GM18507 (cell line): ENCODE measurements at places on chromosomes 4 and X.

GRCh38 chrX:4397471-4397870 lies 684.0 kb upstream of the PRKX start:
- DNase-seq: no peak

GRCh38 chrX:10582945-10583344 lies 37.4 kb downstream of the MID1 start:
- no peak for DNase-seq

- no peak for DNase-seq
Measured at GRCh38 chr4:138021139-138021830, 220.9 kb downstream of the SLC7A11 start.

- DNase-seq: no peak
Measured at GRCh38 chr4:86560447-86560846, 33.7 kb upstream of the PTPN13 start.

DNA sequence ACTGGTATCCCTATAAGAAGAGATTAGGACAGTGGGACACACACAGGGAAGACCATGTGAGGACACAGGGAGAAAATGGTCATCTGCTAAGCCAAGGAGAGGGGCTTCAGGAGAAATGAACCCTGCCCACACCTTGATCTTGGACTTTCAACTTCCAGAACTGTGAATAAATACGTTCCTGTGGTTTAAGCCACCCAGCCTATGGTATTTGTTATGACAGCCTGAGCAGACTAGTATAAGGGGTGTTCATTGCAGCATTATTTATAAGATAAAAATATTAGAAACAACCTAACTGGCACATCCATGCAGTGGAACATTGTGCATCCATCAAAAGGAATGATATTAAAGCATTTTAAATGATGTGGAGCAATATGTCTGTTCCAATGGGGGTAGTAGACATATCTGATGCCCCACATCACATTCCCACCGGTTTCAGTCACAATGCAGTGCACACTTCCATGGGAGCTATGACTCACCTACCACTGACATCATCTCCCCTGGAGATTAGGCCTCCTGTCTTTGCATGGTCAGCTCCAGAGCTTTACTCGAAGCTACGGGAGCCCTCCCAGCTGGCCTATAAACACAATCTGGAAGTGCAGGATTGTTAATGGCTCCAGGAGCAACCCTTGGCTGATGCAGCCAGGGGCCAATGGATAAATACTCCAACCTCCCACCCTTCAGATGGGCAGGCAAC lies 38.9 kb upstream of the MAMLD1 start:
- no peak for DNase-seq

- DNase-seq: no peak
Measured at GRCh38 chr4:34280131-34280530, 1964.2 kb downstream of the ARAP2 start.

- no peak for DNase-seq
Measured at GRCh38 chr4:113636877-113637276, 124.7 kb downstream of the CAMK2D start.

- DNase-seq: no peak
Measured at GRCh38 chr4:189237340-189237739, 703.3 kb upstream of the FRG1 start.

GRCh38 chrX:100864657-100865391 lies 9.3 kb downstream of the NOX1 start:
- DNase-seq: no peak

DNA sequence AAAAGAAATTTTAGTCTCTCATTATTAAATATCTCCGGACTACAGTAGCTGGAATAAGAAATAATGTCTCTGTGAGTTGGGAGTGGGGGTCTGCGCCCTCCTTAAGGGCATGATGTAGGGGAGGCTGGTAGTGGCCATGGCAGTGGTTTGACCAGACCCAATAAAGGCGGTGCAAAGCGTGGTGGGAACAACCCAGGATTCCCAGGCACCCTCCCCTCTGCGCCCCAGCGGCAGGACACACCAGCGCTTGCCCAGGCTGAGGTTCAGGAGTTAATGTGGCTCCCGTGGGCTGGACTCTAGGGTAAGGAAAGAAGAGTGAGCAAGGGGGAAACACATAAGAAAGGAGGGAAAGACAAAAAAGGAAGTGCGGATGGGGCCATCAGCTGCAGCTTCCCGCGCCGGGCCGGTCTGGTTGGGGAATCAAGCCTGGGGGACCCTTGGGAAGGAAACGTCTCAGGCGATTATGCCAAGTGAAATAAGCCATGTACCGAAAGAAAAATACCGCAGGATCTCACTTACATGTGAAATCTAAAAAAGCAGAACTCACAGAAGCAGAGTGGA lies 157.5 kb upstream of the SMIM31 start:
- DNase-seq: no peak

- no peak for DNase-seq
Measured at GRCh38 chr4:71932941-71933340, 98.9 kb upstream of the NPFFR2 start.

DNA sequence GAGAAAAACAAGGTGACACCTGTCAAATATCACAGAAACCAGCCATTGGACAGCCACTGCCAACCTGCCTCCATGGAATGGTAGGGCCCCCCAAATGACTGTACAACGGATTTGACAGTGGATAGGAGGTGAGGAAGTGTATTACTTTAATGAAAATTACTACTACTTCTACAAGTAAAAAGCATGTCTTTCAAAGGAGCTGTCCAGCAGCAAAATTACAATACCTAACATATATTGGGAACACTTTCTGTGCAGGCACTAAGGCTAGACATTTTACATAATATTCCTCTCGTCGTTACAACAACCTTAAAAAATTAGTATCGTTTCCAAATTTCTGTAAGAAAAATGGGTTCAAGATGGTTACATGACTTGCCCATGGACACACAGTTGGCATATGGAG lies 14.9 kb downstream of the PPP3CA start:
- DNase-seq: no peak

GRCh38 chr4:101140228-101140627 lies 207.1 kb downstream of the PPP3CA start:
- no peak for DNase-seq

DNA sequence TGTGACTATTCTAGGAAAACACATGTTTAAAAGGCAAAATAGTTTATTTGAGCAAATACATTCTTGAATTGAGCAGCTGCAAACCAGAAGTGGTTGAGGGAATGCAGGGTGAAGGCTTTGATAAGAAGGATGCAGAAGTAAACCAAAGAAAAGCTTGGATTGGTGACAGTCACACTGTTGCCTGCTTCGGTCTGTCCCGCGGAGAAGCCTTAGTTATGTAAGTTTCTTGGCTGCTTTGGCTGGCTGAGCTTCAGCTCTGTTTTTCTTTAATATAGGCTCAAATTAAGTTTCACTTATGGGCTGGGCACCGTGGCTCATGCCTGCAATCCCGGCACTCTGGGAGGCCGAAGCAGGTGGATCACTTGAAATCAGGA lies 67.6 kb downstream of the FAM53A start:
- DNase-seq: no peak

DNA sequence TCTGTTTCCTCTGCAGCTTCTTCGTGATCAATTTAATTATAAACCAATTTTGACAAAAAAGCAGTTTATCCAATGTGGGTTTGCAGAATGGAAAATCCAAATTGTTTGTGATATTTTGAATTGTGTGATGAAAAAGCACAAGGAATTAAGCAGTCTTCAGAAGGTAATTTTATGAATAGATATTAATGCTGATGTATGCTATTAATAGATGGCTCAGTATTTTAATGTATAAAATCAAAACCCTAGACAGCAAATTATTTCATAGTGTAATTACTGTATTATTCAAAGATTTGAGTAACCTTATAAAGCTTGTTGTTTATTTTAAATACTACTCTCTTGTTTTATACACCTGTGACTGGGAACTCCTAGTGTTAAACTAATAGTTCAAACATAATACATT lies 20.0 kb downstream of the CEP44 start:
- DNase-seq: no peak

DNA sequence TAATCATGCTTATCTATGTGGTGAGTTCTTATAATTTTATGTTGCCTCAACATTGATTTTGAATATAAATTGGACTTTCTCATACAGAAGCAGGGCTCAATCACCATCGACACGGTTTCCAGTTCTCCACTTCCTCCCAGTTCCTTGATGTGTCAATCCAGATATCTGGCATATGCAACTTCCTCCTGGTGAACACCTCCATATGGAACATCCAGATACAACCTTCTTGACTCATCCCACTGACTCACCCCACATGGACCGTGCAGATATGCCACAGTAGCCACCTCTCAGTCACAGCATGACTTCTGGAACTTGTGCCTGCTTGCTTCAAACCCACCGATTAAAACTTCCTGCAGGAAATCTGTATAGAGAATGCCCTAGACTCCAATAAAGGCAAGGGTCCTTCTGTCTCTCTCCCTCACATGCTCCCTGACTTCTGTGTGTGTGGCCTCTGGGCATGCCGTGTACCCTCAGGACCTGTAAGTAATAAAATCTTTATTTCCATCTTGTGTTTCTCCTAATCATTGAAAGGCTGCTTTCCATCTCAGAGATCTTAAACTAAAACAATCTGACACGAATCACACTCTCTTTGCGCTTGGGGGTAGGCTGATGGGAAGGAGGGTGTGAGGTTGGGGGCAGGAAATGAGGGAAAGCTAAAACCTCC lies 67.0 kb downstream of the HTRA3 start:
- DNase-seq: no peak

GRCh38 chr4:37685161-37685822 lies 884 bp downstream of the RELL1 start:
- DNase-seq: no peak

GRCh38 chr4:188377816-188378215 lies 238.6 kb downstream of the TRIML1 start:
- no peak for DNase-seq

DNA sequence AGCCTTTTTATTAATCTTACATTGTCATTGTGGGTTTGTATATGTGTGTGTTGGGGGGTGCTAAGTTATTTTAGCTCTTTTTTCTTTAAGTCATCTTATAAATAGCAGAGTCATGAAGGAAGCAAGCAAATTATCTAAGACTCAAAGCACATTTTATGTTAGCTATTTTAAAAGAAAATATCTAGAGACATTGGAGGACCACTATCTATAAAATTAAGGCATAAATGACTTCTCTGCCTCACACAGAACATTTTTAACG lies 3.7 kb upstream of the PPBP start:
- no peak for DNase-seq

GRCh38 chr4:41506130-41506529 lies 31.8 kb upstream of the LIMCH1 start:
- no peak for DNase-seq

- no peak for DNase-seq
Measured at GRCh38 chr4:82491251-82491960, 61.0 kb downstream of the ENOPH1 start.
